ENCODE measurements at places on chromosomes 7 and 10.

DNA sequence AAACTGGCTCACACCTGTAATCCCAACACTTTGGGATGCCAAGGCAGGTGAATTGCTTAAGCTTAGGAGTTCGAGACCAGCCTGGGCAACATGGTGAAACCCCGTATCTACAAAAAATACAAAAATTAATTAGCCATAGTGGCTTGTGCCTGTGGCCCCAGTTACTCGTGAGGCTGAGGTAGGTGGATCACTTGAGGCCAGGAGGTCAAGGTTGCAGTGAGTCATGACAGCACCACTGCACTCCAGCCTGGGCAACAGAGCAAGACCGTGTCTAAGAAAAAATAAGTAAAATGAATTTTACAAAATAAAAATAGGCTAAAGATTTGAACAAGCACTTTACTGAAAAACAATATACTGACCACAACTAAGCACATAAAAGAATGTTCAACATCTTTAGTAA lies 9.8 kb upstream of the ORC5 start:
- no peak for DNase-seq

- no peak for DNase-seq
Observed at GRCh38 chr10:71712170-71712569, 7.4 kb downstream of the C10orf105 start.

DNA sequence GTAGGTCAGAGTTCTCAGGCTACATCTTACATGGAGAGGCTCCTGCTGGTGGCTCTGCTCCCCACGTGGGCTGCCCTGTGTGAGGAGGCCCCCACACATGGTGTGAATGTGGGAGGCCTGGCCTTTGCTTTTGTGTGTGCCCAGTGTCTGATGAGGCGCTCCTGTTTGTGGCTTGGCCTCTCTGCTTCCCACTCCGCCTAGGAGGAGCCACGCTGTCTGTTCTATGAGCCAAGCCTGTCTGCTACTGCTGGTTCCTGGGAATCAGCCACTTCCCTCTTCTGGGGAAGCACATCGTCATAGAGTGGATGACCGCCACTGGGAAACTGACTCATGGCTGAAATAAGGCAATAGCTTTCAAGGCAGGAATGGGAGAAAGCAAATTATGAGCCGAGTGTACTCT lies 87.1 kb downstream of the CYP26A1 start:
- no peak for DNase-seq

GRCh38 chr7:108193594-108194498 lies 63.7 kb upstream of the LAMB4 start:
- no peak for DNase-seq

GRCh38 chr7:33936503-33936902 lies 31.2 kb downstream of the BMPER start:
- no peak for DNase-seq

GRCh38 chr10:129704225-129704624 lies 237.2 kb downstream of the MGMT start:
- no peak for DNase-seq

DNA sequence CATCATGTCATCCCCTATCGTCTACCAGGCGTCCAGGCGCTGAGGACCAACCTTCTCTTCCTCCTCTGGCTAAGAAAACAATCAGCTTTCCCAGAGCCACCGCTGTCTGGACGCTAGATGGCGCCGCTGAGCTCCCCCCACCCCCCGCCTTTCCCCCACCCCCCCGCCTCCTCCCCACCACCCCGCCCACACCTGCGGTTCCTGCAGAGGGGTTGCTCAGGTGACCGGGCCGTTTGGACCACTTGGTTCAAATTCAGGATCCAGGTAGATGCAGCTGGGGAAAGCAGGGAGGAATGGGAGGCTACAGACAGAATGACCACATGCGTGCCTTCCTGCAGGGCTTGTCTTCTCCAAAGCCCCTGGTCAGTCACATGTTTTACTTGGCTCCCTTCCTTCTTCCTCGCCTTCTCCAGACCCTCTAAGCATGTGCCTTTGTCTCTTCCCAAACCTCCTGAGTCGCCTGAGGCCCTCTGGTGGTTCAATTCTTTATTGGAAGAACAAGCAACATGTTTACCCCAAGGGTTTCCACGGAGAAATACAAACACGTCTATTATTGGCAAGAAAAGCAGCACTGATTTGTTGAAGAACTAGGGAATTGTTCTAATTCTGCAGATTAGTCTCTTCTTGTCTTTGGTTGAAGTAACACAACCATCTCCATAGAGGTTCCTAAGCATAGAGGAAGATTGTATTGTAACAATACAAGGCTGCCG lies 24.7 kb downstream of the AOC1 start:
- no peak for DNase-seq

GRCh38 chr7:27560706-27561235 lies 101.9 kb downstream of the HIBADH start:
- DNase-seq: no peak

- DNase-seq: no peak
Observed at GRCh38 chr7:71987200-71987767, 424.9 kb downstream of the CALN1 start.

DNA sequence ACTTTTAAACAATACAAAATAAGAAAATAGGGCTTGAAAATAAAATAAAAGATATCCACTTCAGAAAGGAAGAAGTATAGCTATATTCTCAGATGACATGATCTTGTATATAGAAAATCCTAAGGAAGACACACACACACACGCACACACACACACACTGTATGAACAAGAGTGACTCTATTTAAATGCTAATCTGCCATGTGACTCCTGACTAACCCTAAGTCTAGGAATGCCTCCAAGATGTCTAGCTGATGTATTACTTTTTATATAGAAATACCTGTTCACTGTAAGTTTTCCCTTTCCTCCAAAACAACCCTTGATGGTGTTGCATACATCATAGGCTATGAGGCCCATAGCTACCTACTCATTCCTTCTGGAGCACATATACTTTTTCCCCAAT lies 173.1 kb upstream of the LRRTM3 start:
- no peak for DNase-seq

DNA sequence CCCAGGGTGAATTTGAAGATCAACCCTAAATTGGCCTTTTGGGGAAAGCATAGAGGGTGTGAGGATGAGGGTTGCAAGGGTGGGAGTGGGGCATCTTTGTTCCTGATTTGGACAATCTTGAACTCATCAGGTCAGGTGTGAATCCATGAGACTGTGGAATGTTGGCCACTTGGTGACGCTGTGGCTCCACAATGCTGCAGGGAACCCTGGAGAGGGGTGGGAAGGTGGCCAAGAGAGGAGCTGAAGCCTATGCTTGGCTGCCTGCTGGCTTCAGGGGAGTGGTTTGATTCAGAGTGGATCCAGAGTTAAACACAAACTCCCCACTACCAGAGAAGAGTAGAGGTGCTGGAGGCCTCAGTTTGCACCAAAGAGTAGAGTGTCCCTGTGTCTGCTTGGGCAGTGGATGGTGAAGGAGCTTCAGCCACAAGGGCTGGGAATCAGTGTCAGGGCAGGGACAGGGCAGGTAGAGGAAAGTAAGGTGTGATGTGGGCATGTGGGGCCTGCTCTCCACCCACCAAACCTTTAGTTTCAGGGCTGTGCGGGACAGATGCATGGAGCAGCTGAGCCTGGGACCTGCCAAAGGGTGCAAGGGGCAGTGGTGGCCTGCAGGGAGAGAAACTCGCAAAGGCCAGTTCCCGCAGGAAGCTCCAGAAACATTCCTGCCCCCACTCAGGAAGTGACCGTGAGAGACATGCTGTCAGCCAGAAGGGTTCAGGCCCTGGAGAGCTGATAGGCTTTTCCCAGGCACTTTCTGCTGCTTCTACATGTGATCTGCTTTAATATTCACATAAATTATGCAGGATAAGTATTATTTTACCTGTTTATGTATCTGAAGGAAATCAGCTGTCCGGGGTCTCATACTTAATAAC lies 81.0 kb upstream of the PRSS58 start:
- no peak for DNase-seq

DNA sequence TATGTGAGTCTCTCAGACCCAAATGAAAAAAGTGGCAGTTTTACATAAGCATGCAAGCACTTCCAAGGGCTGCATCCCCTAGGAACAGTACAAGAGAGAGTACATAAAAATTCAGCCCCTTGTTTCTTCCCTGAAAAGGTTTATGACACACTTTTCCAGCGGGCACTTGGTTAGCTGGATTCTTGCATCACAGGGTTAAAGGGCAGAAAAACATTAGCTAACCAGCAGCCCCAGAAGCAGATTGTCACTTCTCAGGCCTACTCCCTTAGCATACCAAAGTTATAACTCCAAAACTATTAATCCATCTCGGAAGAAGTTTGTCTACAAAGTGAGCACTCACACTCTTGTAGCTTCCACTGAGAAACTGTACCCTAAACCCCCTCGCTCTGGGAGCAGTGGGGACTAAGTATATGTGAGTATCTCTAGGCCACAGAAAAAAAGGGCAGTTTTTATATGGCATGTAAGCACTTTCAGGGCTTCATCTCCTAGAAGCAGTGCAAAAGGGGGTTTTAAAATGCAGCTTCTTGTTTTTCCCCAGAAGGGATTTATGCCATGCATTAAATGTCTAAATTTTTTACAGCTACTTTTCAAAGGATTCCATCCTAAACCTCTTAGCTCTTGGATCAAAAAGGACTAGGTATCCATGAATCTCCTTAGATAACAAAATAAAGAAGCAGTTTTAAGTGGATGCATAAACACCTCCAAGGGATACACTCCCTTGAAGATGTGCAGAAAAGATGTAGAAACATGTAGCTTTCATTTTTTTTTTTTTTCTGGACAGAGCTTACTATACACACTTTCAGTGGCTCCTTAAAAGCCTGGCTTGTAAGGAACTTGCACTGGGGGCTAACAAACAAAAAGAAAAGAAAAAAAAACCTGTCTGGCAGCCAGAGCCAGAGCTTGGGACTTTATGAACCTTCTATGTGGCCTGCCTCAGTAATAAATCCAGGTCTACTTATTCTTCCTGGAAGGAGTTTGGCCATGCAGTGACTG lies 956.7 kb downstream of the CCSER2 start:
- DNase-seq: no peak

- DNase-seq: no peak
Observed at GRCh38 chr7:48617508-48617907, 306.8 kb upstream of the CDC14C start.

- DNase-seq: no peak
Observed at GRCh38 chr7:18689551-18689950, 194.0 kb downstream of the HDAC9 start.

GRCh38 chr7:14666304-14666703 lies 236.2 kb downstream of the DGKB start:
- no peak for DNase-seq

- DNase-seq: no peak
Observed at GRCh38 chr7:600149-601035, 80.7 kb upstream of the PDGFA start.

GRCh38 chr10:29011516-29011915 lies 277.4 kb upstream of the LYZL1 start:
- DNase-seq: no peak

- no peak for DNase-seq
Observed at GRCh38 chr7:152677808-152678670, 2.1 kb upstream of the XRCC2 start.

GRCh38 chr7:142468871-142469665 lies 211.2 kb upstream of the PRSS58 start:
- no peak for DNase-seq

GRCh38 chr7:127258111-127258510 lies 5.4 kb upstream of the GRM8 start:
- no peak for DNase-seq

DNA sequence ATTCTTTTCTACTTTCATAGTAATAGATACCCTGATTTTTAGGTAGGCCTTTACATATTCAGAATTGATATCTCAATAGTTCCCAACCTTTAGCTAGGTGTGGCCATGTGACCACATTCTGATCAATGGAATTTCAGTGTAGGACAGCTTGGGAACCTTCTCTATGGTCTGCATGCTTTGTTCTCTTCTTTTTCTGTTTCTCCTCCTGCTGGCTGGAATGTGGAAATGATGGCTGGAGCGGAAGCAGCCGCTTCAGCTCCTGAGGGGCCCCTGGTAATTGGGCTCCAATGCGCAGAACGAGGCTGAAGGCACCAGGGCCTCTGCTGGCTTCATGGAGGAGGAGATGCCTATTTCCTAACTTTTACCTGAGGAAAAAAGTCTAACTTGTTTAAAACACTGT lies 152.6 kb downstream of the ZMYND11 start:
- no peak for DNase-seq

DNA sequence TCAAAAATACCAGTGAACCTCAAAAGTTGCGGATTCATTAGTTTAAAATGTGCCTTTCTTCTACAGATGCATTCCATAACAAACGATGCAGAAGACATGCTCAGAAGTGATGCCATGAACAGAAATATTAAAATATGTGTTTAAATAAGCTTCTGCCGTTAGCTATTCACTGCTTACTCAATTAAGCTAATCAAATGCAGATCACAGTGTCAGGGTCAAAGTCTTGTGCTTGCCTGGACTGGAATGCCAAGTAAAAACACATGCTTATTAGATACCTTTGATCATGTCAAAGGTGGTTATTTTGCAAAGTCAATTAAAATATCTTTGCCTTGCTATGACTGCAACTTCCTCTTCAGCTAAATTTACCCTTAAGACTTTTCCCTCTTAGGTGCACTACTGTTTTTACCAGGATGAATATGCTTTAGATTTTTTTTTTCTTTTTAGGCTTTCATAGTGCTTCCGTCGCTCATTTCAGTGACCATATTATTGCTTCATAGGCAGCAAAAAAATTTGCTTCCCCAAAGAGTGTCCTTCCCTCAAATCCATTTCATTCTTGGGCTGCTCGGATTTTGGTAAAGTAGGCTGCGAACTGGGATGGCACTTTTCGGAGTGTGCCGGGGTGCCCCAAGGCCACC lies 905 bp downstream of the ASB13 start:
- no peak for DNase-seq

GRCh38 chr7:35893649-35894048 lies 92.8 kb downstream of the SEPTIN7 start:
- no peak for DNase-seq

- no peak for DNase-seq
Observed at GRCh38 chr7:141541375-141541774, 9.8 kb upstream of the AGK start.

DNA sequence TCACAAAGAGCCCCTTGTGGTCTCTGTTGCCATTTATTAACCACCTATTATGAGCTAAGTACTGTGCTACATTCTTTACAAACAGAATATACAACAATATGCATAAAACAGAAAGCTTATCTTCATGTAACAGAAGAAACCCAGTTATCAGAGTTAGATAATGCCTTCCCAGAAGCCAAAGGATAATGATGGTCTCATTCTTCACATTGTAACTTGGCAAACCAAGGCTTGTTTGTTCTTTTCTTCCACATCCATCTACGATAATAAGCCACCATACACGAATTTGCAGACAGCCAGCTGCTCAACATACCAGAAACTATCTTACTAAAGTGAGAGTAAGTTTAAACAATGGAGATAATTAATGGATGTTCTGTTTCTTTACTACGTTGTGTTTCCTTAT lies 127.6 kb downstream of the NEBL start:
- DNase-seq: no peak

- no peak for DNase-seq
Observed at GRCh38 chr7:131603932-131604331, 47.5 kb upstream of the PODXL start.

All from GM12864 (cell line).